Activated T-helper 1 cell treated with anti-CD3 and anti-CD28 coated beads, Interleukin-12 subunit alpha, Interleukin-12 subunit beta, Interleukin-2, Interleukin-4 antibody, amounts not matched to agents 30 ng/mL and 10 ng/mL and 1 ng/mL, durations not matched to agents 14 hours and 24 hours and 36 hours (primary cell): ENCODE measurements at places on chromosomes 3 and 15.

DNA sequence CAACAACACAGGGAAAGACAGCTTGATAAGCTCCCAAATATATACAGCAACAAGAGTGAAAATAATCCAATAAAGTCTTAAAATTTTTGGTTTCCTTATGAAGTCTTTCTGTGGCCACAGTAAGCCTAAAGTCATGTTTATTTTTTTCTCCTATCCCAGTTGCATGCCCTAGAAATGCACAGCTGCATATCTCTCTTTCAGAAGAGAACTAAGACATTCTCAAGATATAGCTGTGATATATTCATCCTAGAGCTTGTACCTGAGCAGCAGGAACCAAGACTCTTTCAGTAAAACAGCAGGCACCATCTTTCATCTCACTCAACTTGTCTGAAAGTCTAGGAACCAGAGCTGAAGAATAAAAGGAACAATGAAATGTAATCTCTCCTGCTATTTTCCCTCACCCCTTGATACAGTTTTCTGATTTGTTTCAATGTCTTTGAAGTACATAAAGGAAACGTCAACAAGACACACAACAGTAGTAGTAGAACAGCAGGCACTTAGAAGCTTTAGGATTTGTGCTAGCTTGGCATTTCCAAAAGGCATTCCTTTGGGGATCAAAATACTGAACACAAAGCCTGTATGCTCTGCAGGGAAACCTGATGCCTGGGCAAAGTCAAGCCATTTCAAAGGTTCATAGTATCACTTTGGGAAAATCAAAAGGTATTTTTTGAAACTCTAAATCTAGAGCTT, 536.8 kb downstream of the PYDC2 start:
- DNase-seq, result no peak
- H3K36me3 ChIP-seq, result no peaks in the 10 kb centered on the region
- no peaks in the 10 kb centered on the region for H3K27me3 ChIP-seq
- no peaks in the 10 kb centered on the region for H3K4me1 ChIP-seq

DNA sequence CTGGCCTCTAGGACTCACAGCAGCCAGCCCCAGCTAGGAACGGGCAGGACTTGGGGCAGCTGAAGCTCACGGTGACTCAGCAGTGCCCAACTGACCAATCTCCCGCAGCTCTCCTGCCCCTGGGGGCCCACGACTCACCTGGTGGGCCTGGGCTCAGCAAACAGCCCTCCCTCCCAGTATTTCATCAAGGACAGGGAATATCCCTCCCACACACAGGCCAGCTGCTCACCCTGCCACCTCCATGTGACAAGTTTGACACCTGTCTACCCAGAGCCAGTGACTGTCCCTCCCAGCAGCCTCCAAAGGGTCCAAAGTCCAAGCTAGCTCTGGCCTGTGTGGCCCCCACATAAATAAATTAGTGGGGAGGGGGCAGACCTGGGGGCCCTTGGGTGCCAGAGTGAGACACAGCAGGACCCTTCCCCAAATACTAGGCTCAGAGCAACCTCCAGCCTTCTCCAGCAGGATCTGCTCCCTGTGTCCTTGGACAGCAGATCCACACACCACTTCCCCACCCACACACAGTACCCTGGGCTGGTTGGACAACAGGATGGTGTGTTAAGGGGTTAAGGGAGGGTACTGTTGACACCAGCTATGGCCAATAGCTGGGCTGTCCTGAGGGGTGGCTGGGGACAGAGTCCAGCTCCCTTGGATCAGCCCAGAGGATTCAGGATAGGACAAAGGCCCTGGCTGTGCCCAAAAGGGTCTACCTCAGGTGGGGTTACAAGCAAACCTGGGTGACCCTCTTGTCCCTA, 4.3 kb downstream of the GNAT1 start:
- H3K27ac ChIP-seq, result no peak overlapping the region
- H3K27me3 ChIP-seq, result peaks cover 18% of the 10 kb centered on the region
- DNase-seq, result no peak
- no peak overlapping the region for H3K4me3 ChIP-seq
- H3K4me1 ChIP-seq, result peaks cover 6% of the 10 kb centered on the region

GRCh38 chr3:158103081-158103886, 2.9 kb downstream of the SHOX2 start:
- peaks cover under 1% of the 10 kb centered on the region for H3K36me3 ChIP-seq
- peaks cover 47% of the 10 kb centered on the region for H3K4me1 ChIP-seq
- H3K27ac ChIP-seq, result peak overlapping the region; percentile 53
- peak overlapping the region; percentile 40 for H3K4me3 ChIP-seq

DNA sequence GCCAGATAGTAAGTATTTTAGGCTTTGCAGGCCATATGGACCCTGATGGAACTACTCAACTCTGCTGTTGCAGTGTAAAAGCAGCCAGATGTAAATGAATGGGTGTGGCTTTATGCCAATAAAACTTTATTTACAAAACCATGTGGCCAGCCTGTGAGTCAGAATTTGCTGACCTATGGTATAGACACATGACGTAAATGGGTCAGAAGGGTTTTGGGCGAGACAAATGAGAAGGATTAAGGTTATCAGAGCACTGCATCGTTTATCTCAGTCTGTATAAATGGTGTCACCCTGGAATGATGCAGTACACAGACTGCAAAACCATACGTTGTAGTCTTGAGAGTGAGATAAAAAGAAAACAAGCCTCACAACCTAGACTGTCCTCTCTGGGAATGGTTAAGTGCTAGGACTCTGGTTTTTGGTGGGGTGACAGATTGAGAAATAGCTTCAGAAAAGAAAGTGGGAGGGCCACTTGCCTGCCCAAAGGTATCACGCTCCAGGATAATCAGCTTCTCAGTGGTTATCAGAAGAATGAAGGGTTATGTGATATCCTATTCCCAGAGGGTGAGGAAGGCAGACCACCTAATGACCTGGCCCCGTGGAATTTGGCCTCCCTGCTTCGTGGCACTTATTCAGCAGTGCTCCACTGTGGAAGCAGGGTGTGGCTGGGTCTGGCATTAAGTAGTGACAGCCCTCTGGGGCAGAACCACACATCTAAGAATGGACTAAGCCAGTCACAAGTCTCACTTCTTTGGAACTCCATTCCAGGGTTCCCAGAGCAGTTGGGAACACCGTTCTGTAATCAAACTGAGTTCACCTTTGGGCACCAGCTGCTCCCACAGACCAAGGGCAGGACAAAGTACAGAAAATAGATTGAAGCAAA, 46.1 kb downstream of the ABHD5 start:
- no peak for DNase-seq
- no peak overlapping the region for H3K27ac ChIP-seq
- no peak overlapping the region for H3K4me3 ChIP-seq

DNA sequence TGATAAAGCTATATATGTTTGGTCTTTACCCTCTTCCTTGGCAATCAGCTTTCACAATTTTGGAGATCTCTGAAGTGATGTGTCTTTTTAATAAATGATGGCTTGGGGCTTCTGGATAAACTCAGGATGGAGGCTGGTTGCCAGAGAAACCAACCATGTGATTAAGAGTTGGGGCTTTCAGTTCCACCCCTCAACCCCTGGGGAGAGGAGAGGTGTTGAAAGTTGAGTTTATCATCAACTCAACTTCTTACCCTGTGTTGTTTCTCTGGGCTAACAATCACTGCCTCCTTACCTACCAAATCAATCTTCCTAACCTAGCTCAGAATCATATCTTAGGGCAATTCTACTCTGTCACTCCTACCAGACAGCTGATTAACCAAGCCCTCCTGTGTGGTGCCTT, 735.8 kb downstream of the ZPLD1 start:
- H3K27me3 ChIP-seq, result no peaks in the 10 kb centered on the region
- no peak for DNase-seq
- H3K27ac ChIP-seq, result no peak overlapping the region

- no peak for DNase-seq
- H3K4me3 ChIP-seq, result no peak overlapping the region
- H3K4me1 ChIP-seq, result no peaks in the 10 kb centered on the region
- no peaks in the 10 kb centered on the region for H3K27me3 ChIP-seq
Observed at GRCh38 chr3:76610150-76610549, 429.7 kb upstream of the ROBO2 start.

DNA sequence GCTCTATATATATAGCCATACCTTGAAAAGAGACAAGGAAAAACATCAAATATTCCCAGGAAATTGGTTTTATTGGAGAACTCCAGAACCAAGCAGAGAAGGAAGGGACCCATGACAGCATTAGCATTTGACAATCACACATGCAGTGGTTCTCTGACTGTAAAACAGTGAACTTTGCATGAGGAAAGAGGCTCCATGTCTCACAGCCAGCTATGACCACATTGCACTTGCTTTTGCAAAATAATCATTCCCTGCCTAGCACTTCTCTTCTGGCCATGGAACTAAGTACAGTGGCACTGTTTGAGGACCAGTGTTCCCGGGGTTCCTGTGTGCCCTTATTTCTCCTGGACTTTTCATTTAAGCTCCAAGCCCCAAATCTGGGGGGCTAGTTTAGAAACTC, 85.5 kb downstream of the TGFBR2 start:
- H3K36me3 ChIP-seq, result peaks cover 74% of the 10 kb centered on the region
- DNase-seq, result no peak
- H3K27ac ChIP-seq, result no peak overlapping the region
- no peak overlapping the region for H3K4me3 ChIP-seq
- no peaks in the 10 kb centered on the region for H3K27me3 ChIP-seq
